ENCODE measurements at places on chromosomes 2 and 18. TPM values are rescaled to one million over a fixed set of nuclear protein-coding genes. Genes with fewer than 3 reads are reported as not detected.

DNA sequence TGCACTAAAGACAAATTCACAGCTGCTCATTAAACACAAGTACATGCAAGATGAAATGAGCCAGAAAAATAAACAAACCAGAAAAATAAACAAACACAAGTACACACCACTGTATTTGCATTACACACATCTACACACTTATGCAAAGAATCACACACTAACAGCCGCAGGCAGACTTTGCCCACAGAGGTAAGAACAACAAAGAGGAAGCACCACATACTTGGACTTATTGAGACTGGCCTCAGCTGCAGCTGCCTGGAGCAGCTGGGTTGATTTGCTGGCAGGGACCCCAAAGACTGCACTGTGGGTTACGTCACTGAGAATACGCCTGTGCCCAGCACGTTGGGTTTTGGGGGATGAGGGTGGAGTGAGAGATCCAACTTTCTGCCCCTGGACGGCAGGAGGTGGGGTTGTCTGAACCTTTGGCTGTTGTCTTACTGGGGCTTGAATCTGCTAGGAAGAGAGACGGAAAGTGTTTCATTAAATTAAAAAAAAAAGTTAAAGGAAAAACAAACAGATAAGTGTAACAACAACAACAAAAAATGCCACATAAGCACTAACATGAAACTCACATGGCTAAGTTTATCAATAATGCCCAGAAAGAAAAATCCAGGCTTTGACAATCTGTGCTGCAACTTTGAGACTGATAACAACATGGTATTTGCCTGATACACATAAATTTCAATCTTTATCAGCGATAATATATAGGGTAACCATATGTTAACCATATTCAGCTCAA, 71.9 kb upstream of the NFU1 start:
- peak; percentile 24 for DNase-seq

- DNase-seq, result no peak
Observed at GRCh38 chr18:64807560-64807959, 658.7 kb upstream of the LINC00305 start.

EEF1B2 gene
- polyA plus RNA-seq, result 850 TPM

COL3A1 gene
- polyA plus RNA-seq, result 5,984 TPM

DNA sequence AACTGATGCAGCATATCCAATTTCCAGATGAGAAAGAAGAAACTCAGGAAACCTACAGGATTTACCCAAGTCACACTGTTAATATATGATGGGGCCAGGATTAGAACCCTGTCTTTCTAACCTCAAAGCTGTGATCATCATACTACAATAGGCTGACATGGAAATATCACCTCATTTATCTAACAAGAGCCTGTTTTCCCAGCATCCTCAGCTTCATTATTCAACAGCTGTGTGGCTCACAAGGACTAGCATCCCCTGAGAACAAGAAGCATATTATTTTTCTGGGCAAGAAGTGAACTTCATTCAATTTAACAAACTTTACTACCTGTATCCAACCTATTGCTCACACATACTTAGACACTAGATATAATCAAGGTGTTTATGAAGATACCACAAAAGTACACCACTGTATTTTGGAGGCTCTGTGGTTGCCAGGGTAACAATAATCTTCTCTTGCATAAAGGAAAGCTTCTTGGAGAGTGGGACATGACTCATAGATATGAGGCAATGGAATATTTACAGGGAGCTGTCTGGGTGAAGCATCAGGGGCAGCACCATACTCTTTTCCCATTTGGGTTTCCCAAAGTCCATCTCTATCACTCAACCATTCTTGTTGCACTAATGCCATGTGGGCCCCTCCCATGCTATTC, 218.2 kb downstream of the RAD51AP2 start:
- DNase-seq, result peak; percentile 16

GRCh38 chr2:162320864-162321517, 2.5 kb upstream of the IFIH1 start:
- DNase-seq, result no peak

DNA sequence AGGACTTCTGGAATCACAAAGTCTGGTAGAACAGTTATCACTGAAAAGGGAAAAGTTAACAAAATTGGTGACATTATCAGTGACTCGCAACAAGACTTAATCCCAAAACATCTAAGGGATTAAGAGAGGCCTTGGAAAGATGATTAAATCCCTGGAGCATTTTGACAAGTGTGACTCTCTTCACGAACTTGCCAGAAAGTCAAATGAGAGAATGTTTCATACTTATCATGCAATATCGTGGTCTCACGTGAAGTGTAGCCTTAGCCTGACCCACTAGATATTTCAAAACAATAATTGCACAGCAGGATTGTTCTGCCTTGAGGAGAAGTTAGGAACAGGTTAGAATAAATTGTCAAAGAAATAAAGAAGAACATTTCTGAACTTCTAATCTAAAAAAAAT, 104.5 kb downstream of the COL6A3 start:
- no peak for DNase-seq

HTR2B gene
- polyA plus RNA-seq, result 0.35 TPM

DNA sequence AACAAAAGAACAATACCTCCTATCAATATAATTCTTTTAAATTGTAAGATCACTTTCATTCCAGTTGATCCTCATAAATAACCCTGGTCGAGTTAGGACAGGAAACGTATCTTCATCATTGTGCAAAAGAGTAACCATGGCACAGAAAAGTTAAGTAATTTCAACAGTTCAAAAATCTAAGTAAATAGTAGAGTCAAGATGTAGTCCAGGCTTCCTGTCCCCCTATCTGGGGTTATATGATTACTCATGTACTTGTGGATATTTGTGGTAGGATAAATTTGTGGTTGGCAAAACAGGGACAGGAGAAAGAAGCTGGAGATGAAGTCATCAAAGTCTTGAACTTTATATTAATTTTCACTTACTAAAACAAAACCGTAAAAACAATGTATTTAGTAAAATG, 772.6 kb downstream of the TSN start:
- DNase-seq, result no peak

DNA sequence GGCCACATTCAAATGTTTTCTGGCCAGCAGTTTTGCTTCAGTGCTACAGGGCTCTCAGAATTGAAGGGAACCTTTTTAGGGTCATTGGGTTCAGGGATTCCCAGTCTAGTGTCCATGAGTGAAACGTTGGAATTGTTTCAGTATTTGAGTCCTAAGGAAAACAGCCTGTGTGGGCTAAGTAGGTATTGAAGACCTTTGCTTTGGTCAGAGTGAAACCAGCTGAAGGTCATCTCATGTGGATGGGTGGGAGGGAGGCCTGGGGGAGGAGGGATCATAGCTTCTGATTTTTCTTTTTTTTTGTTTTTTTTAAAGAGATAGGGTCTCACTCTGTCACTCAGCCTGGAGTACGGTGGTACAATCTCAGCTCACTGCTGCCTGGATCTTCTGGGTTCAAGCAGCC, 20.2 kb downstream of the B3GNT2 start:
- DNase-seq, result no peak

GRCh38 chr2:107436281-107436680, 390.4 kb upstream of the RGPD4 start:
- DNase-seq, result peak; percentile 15
